Suppressor macrophage (primary cell): ENCODE measurements at places on chromosomes 3 and 15.

GRCh38 chr15:88246081-88246480 is 10.5 kb downstream of the NTRK3 start:
- DNase-seq, result no peak

DNA sequence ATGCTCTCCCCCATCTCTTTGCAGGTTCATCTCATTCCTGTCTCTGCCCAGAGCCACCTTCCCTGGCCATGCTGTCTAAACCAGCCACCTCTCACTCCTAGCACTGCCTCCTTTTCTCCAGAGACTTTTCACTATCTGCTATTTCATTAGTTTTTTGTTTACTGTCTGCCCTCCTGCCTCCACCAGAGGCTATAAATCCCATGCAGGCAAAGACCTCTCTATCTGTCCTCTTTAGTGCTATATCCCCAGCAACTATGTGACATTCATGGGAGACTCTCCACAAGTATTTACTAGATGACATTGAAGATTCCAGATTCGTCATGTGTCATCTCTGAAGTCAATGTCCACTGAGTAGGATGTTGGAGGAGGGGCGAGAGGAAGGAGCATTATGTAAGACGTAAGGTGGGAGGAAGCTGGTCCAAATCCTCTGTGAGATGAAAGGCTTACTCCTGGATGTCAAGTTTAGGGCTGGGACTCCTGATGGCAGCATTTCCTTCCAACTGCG is 3.4 kb upstream of the FAM43A start:
- no peak for DNase-seq

DNA sequence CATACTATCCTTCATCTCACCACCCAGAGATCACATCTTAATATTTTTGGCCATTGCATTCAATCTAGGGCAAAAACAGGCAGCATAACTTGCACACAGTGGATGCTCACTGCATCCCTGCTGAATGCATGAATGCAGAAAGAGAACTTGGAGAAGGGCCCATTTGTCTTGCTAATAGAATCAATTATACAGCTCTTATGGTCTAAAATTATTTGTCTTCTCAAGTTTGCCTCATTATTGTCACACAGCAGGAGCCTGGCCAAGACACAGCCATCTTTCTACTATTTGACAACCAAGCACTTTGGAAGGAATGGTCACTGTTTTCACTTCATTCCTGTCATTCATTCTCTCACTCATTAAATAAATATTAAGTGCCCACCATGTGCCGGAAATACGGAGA is 1.2 kb upstream of the ARHGEF26 start:
- no peak for DNase-seq

DNA sequence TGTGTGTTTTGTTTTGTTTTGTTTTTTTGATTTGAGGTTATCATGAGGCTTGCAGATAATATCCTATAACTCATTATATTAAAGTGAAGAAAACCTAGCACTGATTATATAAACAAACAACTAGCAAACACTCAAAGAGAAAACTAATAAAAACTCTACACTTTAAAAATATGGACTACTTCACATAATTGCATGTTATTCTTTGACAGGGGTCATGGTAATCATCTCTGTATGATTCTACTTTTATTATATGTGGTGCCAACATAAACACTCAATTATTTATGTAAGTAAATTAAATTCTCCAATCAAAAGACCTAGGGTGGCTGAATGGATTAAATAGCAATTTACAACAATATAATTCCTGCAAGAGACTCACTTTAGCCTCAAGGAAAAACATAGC is 44.6 kb upstream of the P3H2 start:
- no peak for DNase-seq

DNA sequence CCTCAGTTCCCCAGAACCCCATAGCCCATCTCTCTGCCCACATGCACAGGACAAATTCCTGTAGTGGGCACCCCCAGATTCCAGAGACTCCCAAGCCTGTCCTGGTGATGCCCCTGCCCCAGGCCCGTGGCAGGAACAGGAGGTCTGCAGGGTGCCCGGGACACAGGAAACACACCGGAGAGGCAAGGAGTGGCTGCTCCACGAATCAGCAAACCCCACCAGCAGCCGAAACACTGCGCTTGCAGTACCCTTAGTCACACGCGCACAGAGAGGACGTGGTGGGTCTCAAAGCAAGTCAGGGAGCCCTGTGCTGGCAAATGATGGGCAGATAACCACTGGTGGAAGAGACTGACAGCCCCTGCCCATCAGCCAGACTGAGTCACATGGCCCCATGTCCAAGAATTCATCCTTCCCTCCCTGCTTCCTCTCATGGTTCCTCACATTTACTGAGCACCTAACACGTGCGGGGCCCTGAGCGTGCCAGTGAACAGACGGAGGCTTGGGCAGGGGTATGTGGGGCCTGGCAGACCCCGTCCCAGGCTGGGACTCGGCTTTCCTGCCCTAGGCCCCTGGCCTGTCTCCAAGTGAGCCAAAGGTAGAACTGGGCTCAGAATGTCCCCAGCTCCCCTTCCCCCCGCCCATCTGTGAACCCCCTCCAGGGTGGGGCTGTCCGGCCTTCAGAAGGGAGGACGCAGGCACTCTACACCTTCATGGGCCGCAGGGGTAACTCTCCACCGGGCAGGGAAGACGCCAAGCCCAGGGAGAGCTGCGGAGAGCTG is 130.4 kb upstream of the IQSEC1 start:
- DNase-seq, result no peak

DNA sequence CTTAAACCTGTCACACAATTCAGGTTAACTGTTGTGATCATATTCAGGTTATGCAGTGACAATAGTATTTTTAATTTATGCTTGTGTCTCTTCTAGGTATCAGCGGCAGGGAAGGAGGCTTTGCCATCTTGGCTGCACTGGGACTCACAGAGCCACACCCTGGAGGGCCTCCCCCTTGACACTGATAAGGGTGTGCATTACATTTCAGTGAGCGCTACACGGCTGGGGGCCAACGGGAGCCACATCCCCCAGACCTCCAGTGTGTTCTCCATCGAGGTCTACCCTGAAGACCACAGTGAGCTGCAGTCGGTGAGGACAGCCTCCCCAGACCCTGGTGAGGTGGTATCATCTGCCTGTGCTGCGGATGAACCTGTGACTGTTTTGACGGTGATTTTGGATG is 23.6 kb upstream of the BSN start:
- no peak for DNase-seq

DNA sequence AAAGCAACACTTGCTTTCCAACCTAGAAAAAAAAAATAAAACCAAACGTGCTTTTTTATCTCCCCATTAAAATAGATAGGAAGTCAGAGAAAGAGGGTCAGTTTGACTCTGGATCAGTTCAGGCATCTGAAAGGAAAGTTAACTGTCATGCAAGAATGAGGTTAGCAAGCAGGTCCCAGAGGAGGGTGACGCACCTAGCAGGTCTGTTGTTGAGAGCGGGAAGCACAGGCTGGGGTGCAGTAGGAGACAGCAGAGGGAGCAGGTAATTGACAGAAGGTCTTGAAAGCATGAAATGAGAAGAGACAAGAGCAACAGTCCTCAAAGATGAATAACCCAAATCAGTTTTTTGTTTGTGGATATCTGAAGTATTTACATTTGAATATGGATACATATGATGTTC is 82.5 kb downstream of the ANO10 start:
- DNase-seq, result no peak

DNA sequence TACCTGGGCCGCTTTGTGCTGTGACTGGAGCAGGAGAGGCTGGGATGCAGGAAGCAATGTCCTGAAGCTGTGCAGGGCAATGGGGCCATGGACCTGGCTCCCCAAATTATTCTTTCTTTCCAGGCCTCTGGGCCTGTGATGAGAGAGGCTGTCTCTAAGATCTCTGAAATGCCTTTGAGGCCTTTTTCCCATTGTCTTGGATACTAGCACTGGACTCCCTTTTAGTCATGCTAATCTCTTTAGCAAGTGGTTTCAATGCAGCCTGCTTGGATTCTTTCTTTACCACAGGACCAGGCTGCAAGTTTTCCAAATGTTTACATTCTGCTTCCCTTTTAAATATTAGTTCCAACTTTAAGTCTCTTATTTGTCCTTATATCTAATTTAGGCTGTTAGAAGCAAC is 64.8 kb upstream of the SGO1 start:
- no peak for DNase-seq

DNA sequence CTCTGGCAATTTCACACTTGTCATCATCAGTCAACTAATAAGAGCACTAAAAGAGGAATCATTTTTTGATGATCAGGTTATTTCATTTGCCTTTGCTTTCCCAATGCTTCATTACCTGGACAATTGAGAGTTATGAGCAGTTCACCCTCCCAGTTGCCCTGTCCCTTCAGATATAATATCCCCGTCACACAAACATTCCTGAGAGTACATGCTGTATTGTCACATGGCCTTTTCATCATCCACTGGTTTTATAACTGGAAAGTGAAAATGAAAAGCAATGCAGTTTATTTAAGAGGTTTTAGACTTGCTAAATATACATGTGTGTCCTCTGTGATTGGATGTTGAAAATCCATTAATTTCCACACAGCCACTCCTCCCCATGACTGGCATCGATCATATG is 9.0 kb downstream of the RORA start:
- DNase-seq, result no peak

DNA sequence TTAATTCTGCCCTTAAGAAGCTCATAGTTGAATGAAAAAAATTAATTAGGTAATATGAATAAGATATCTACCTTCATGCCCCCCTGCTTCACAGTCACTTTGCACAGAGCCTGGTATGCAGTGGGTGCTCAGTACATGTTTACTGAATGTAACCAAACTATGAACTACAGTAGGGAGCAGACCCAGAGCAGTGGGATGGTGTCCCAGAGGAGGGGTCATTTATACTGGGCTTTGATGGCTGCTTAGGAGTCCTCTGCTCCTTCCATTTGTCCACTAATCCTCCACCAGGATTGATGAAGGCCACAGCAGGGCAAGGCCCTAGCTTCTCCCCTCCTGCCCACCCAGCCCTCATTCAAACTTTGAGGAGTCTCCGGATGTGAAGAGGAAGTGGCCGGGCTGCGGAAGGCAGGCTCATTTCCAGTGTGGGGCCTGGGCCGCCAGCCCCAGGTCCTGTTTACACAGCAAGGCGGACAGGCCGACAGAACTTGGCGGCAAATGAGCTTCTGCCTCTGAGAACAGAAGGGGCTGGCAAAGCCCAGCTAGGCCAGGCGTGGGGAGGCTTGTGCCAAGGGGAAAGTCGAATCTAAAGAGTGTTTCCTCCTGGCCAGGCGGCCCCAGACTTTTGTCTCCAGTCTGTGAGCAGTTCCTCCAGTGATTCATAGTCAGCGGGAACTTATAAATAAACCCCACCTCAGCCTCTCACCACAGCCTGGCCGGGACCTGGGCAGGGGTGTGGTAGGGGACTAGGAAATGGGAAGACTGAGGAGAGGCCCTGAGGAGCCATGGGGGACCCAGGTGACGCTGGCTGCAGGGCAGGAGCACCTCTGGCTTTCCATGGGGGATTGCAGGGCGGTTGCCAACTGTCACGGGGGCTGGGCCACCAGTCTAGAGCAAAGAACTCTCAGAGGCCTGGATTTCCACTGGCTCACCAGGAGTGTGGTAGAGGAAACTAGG is 51.6 kb upstream of the LCTL start:
- DNase-seq, result peak; percentile 77

- DNase-seq, result no peak
Observed at GRCh38 chr3:156201411-156202405, 81.3 kb downstream of the KCNAB1 start.

GRCh38 chr15:45666119-45666875 is 31.5 kb downstream of the SQOR start:
- DNase-seq, result no peak

DNA sequence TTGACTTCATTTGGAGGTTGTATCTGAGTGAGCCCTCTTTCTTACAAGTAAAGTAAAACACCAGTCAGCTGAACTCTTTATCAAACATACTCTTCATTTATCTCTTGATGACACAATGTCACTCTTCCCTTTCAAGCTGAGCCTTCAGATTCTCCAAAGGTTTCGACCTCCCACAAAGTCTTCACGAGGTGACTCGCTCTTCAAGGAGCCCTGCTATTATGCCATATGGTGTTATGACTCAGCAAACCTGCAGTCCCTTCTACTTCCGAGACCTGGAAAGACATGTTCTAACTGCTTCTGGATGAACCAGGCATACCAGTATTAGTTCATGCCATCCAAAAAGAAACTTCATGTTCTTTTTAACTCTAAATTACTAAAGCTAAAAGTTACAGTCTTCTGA is 23.1 kb downstream of the AADAC start:
- peak; percentile 65 for DNase-seq

- DNase-seq, result no peak
Observed at GRCh38 chr3:148500881-148501280, 196.8 kb upstream of the AGTR1 start.

GRCh38 chr15:95760508-95760907 is 570.0 kb upstream of the NR2F2 start:
- no peak for DNase-seq

DNA sequence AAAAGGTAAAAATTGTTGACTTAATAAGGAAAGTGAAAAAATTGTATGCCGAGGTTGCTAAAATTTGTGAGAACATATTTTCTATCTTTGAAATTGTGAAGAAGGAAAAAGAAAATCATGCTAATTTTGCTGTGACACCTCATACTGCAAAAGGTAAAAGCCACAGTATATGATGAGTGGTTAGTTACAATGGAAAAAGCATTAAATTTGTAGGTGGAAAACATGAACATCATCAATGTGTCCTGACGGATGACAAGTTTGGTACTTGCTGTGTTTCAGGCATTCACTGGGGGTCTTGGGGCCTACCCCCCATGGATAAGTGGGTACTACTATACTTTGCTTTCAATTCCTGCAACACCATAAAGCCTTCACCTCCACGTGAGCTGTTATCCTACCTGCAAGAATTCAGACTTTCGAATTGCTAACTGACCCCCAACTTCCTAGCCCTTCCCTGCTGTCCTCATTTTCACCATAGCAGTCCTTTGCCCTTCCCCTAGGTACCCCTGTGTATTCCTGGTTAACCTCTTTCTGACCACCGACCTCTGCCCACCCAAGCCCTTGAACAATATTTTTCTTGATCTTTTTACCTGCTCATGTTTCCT is 62.4 kb downstream of the RAB7A start:
- DNase-seq, result no peak

- no peak for DNase-seq
Observed at GRCh38 chr3:10332481-10333348, 11.8 kb upstream of the SEC13 start.

GRCh38 chr15:26767169-26767670 is 5.6 kb downstream of the GABRB3 start:
- DNase-seq, result no peak

DNA sequence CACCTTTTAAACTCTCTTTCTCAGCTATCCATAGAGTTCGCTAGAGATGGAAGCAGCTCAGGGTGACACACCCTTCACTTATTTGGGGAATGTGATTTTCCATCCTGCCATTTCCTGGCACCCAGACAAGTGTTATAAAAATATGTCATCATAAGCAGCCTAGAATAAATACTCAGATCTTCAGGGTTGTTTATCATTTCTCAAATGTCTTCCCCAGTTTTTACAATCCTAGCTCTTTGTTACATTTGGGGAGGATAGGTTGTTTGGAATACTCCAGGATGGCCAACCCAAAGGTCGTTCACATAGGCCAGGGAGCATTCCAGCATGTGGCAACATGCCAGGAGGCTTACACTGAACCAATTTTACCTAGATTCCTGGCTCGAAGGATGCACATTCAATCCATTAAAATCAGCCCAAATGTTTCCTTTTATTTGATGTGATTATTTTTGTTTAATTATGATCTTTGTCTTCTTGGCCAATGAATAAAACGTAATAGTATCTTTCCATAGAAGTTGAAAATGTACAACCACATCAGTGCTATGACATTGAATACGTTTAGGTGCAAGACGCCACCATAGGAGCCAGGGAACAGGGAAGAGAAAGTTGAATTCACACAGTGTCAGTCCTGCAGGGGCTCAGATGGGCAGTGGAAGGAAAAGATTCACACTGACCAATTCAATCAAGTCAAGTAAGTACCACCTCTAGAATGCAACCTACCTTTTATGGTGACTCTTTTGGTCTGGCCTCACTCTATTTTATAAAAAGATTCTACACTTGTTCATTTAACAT is 537.7 kb upstream of the MDFIC2 start:
- no peak for DNase-seq
